ENCODE measurements at places on chromosomes 6 and 20. TPM values are rescaled to one million over a fixed set of nuclear protein-coding genes. Genes with fewer than 3 reads are reported as not detected.
A peak's percentile ranks its signal among the peaks of the same experiment; 100 is the strongest.

GRCh38 chr6:122399348-122400120 is at the start of gene HSF2:
TSS of gene HSF2 (plus strand) at chr6:122399652. CDS start at chr6:122399738, 86 bp downstream.
- H3K4me1 ChIP-seq: peaks cover 38% of the 10 kb centered on the region
- peak; percentile 96 for DNase-seq
- peak within 1 kb of the TSS; percentile 96 for H3K27ac ChIP-seq
- peaks cover 4% of the 10 kb centered on the region for H3K36me3 ChIP-seq
- H3K4me3 ChIP-seq: peak within 1 kb of the TSS; percentile 93

Gene ZBTB22
- total RNA-seq: 7.5 TPM

DNA sequence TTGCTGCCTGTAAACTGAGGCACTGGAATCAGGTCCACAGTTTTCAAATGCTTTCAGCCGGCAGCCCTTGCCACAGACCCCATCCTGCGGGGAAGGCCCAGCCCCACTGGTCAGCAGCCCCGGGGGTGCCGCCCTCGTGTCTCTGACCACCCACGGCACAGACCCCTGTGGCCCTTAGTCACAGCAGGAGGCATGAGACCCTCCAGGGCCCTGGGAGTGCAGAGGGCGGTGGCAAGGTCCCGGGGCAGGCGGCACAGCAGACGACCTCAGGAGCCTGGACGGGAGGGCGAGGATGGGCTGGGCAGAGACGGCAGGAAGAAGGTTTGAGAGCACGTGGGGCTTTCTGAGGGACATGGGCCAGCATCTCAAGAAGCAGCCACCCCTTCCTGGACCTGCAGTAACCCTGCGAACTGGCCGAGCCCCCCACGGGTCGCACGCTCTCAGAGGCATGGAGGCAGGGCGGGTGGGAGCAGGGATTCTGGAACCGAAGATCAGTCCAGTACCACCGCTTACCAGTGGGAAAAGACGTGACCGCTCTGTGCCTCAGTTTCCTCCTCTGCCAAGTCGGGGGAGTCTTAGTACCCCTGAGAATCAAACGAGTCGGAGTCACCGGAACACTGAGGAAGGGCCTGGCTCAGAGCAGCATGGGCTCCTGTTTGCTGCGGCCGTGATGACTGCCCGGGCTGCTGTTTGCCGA is 140.7 kb downstream of the TAF4 start:
- H3K27ac ChIP-seq: no peak overlapping the region
- H3K36me3 ChIP-seq: no peaks in the 10 kb centered on the region
- H3K4me3 ChIP-seq: no peak overlapping the region
- H3K4me1 ChIP-seq: no peaks in the 10 kb centered on the region

- no peaks in the 10 kb centered on the region for H3K27me3 ChIP-seq
- peaks cover 2% of the 10 kb centered on the region for H3K4me1 ChIP-seq
- no peaks in the 10 kb centered on the region for H3K36me3 ChIP-seq
- no peak overlapping the region for H3K4me3 ChIP-seq
- no peak for DNase-seq
Observed at GRCh38 chr20:8388707-8389106, 256.6 kb downstream of the PLCB1 start.

GRCh38 chr6:92848459-92848858 is 570.9 kb downstream of the EPHA7 start:
- H3K36me3 ChIP-seq: no peaks in the 10 kb centered on the region
- H3K4me1 ChIP-seq: no peaks in the 10 kb centered on the region
- H3K4me3 ChIP-seq: no peak overlapping the region
- no peak for DNase-seq
- no peak overlapping the region for H3K27ac ChIP-seq

Data from activated CD8-positive, alpha-beta T cell treated with anti-CD3 and anti-CD28 coated beads for 36 hours (primary cell).